Inflammatory macrophage (primary cell): ENCODE measurements at places on chromosomes 6 and 20.

- no peak for DNase-seq
Observed at GRCh38 chr20:41139227-41140093, 2.1 kb downstream of the PLCG1 start.

DNA sequence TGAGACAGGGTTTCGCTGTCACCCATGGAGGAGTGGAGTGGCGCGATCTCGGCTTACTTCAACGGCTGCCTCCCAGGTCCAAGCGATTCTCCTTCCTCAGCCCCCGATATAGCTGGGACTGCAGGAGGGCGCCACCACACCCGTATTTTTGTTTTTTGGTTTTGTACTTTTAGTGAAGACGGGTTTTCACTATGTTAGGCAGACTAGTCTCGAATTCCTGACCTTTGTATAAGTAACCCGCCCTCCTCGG lies 115.4 kb upstream of the BTN3A2 start:
- DNase-seq: no peak

- DNase-seq: no peak
Observed at GRCh38 chr20:5492937-5493336, 176.2 kb upstream of the PROKR2 start.

- no peak for DNase-seq
Observed at GRCh38 chr6:120302041-120302440, 952.5 kb upstream of the MAN1A1 start.

DNA sequence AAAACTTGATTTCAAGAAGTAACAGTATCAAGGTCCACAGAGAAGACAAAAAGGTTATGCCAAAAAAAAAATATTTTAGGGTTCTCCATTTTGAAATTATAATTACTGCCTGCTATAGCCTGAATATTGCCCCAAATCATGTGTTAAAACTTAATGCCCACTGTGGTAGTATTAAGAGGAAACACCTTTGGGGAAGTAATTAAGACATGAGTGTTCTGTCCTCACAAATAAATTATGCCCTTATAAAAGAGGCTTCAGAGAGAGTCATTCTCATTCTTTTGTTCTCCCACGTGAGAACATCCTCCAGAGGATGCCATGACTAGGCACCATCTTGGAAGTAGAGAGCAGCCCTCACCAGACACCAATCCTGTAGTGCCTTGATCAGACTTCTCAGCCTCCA lies 66.2 kb downstream of the GMDS start:
- DNase-seq: no peak

DNA sequence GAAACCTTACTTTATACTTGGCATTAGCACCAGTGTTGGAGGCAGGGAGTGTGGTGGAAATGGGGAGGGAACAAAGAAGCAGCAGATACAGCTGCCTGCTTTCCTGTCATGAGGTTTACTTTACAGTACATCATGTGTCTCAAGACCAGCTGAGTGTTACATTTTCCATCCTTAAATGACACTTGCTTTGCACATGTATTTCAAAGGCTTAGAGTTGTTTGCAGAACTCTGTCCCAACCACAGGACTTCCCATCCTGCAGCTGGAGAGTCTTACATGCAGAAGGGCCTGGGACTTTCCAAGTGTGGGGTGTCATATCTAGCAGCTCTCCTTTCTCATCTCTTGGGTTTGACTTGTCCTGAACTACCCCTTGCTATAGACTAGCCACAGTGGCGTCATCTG lies 395.9 kb downstream of the DHX35 start:
- no peak for DNase-seq

DNA sequence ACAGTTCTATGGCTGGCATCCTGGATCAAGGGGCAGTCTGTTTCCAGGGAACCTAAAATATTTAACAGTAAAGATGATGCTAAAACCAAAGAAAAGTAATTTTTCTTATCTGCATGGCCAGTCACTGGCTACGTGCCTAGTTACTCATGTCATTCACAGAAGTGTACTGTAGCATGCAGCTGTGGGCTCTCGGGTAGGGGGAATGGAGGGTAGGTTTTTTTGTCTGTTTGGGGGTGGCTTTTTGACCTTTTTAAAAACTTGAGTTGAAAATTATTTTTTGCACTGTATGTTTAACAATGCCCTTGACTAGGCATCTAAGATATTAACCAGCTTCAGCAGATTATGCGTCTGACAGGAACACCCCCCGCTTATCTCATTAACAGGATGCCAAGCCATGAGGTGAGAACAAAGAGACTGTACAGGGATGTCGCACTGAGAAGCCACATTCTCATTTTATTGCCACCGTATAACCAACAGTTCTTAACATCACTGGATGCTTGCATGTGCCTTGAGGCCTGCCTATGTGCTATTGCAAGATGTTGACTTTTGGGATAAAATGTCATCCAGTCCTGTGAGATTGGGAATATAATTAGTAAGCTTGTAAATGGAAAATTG lies 30.3 kb upstream of the MAPK13 start:
- DNase-seq: no peak

- DNase-seq: no peak
Observed at GRCh38 chr6:75759207-75759606, 10.2 kb downstream of the MYO6 start.

GRCh38 chr20:33079259-33079658 lies at the start of gene BPIFB4:
BPIFB4 (plus strand) TSS chr20:33079643; CDS start chr20:33081527, 1,884 bp downstream.
- DNase-seq: no peak

DNA sequence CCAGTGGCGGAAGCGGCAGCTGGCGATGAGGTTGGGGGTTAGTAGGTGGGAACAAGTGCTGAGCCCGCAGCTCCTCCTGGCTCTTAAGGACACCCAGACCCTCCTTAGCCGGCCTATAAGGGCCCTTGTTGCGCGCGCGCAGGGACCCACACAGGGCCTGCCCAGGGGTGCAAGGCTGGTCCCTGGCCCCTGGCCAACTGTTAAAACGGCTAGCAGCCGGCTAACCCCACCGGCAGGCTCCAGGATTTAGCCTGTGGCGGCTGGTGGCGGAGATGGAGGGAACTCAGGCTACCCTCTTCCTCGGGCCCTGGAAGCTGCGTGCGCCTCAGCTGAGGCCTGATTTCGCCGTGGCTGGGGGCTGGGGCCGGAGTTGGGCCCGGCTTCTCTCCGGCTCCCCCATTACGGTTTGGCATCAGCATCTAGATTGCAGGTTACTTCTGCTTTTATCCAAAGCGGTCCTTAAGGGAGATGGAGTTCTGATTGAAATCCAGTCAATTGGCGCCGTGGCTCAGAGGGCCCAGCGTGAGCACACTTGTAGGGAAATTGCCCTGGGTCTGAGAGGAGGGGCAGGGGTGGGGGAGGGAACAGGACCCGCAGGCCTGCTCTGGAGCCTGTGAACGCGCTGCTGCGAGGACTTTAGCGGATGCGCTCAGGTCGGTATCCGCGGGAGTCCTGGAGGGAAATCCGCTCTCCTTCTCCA lies 36.9 kb upstream of the CCDC167 start:
- DNase-seq: no peak

DNA sequence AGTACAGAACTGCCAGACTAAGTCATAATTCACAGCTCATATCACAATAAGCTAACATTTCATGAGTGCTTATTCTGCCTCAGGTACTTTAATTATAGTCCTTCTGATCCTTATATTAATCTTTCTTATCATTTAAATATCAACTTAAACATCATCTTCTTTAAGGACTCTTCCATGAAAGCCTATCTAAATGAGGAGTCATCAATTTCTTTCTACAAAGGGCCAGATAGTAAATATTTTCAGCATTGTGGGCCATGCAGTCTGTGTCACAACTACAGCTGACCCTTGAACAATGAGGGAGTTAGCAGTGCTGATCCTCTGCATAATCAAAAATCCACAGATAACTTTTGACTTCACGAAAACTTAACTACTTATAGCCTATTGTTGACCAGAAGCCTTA lies 306.4 kb downstream of the TSHZ2 start:
- DNase-seq: no peak

DNA sequence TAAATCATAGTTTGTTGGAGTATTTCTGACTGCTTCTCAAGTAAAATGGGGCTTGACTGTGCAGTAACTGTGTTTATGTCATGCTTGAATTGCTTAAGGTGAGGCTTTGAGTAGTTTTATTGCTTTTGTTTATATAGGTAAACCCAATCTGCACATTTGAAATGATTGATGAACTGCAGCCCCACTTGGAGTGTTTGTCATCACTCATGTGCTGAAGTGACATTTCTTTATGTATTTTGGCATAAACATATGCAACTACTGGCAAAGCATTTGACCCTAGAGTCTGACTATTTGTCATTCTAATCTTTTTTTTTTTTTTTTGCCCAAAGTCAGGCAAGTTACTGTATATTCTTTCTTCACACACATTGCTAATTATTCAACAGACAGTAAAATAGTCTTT lies 491.4 kb upstream of the POU3F2 start:
- no peak for DNase-seq

DNA sequence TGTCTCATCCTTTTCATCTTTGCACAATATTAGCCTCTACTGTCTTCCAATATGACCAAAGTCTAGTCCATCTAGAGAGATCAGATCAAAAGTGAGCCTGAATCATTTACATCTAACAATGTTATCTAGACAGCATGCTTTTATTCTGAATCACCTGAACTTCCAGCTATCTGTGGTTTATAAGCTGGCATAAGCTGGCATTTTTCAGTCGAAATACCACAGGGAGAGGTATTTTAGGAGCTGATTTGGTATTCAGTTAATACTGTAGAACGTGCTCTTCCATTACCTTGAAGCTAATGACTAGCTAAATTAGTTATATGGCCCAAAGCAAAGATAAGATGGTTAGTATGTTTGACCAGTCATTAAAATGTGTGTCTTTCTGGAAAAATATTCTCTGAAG lies 188.3 kb upstream of the AGPAT4 start:
- DNase-seq: no peak

GRCh38 chr6:28757429-28758045 lies 166.2 kb downstream of the TRIM27 start:
- DNase-seq: no peak

DNA sequence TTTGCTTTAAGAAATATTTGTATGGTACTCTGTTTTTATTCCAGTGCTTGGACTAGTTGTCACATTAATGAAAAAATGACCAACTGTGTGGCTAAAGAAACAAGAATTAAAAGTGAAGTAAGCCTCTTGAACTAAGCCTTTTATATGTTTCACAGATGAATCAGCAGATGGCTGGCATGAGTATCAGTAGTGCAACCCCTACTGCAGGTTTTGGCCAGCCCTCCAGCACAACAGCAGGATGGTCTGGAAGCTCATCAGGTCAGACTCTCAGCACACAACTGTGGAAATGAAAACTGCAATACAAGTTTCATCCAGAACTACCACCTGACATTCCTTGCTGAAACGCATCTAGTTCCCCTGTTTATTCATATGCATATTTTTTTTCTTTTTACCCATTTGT lies 96.8 kb downstream of the B3GAT2 start:
- DNase-seq: no peak

- DNase-seq: no peak
Observed at GRCh38 chr6:151340219-151340978, 51.0 kb downstream of the ZBTB2 start.

GRCh38 chr6:26390531-26390930 lies 7.6 kb downstream of the BTN2A2 start:
- DNase-seq: no peak

- DNase-seq: peak; percentile 68
Observed at GRCh38 chr20:49750611-49751396, 37.1 kb upstream of the B4GALT5 start.

GRCh38 chr6:110761371-110761770 lies 53.9 kb downstream of the CDK19 start:
- DNase-seq: peak; percentile 49

- DNase-seq: no peak
Observed at GRCh38 chr20:63273635-63274380, 1.2 kb downstream of the ARFGAP1 start.

- no peak for DNase-seq
Observed at GRCh38 chr6:43488667-43489276, 11.4 kb downstream of the TJAP1 start.

DNA sequence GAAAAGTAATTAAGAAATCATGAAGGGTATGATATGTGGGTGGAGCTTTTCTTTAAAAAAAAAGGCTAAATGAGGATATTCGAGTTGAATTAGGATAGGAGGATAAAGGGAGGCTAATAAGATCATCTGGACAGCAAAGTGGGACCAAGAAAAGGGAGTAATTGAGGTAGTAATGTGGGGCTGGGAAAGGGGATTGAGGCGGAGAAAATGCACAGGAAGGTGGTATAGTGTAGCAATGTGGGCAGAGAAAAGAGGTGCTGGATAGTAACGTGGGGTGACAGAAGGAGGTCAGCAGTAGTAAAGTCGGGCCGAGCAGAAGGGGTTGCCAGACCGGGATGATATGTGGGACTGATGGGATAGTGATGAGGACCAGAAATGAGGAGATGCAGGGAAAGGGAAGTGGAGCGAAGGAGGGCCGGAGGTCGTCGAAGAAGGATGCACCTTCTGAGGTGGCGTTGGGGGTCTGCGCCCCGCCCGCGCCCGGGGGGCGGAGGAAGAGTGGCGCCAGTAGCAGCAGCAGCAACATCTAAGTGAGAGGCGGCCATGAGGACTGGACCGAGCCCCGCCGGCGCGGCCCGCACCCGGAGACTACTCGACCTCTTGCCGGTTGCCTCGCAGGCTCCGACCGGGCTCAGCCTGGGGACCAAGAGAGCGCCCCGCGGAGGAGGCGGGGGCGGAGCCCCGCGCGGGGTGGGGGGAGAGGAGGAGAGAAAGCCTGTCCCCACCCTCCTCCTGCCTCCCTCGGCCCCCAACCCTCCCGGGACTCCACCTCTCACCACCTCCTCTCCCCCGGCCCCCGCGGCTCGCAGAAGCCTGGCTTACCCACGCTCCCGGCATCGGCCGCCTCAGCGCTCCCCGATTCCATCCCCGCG lies 887 bp downstream of the GABBR1 start:
- no peak for DNase-seq

GRCh38 chr6:10759312-10759839 lies 11.8 kb downstream of the TMEM14B start:
- DNase-seq: peak; percentile 50

DNA sequence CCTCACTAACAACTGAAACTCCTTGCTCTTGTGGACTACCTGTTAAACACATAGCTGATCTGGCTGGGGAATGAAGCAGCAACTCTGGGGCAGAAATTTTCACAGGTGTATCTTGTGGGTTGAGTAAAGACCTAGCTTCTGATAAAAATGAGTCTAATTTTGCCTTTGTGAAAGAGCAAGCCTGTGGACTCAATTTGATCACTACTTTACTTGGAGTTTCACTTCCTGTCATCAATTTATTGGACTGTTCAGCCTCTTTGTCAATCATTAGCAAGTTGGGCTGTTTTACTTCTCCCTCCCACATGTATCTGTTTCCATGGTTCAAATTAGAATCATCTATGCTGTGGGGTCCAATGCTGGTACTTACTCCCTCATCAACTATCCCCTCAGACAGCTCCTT lies 29.6 kb upstream of the CRIP3 start:
- DNase-seq: no peak

DNA sequence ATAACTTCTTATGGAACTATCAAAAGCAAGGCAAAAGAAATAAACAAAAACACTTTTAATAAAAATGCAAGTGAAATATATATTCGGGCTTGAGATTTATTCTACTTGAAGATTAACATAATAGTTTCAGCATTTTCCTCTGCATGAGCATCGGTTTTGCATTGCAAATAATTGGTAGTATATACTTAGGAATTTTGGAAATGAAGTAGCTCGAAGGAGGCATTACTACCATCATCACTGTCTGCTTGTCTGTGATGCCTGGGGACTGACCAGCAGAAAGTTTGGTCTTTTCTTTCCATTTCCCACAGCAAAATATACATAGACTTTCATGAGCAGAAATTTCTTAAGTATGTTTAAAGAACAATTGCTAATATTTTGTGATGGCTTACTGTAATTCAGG lies 570.7 kb downstream of the HTR1B start:
- DNase-seq: no peak

- DNase-seq: peak; percentile 34
Observed at GRCh38 chr20:10318291-10319024, 99.8 kb downstream of the SNAP25 start.

- DNase-seq: no peak
Observed at GRCh38 chr20:43387737-43388136, 70.0 kb upstream of the SRSF6 start.

- DNase-seq: no peak
Observed at GRCh38 chr6:90508753-90509152, 78.1 kb downstream of the MAP3K7 start.
